ENCODE measurements at places on chromosomes 1 and 21.

DNA sequence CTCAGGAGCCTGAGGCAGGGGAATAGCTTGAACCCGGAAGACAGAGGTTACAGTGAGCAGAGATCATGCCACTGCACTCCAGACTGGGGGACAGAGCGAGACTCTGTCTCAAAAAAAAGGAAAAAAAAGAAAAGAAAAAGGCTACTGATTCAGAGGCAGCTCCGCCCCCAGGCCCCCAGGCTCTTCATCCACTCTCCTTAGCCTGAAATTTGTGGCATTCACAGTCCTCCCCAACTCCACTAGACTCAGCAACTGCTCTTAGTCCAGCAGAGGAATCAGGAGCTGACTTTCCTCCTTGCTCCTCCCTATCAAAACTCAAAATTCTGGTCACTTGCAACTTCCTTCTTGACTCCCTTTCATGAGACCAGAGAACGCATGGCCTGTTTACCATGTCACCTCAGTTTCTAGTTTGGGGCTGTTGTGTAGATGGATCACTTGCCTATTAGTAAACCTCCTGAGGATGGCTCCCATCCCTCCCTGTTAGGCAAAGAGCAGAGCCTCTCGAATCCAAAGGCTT lies 27.1 kb downstream of the PCAT6 start:
- no peak for DNase-seq

DNA sequence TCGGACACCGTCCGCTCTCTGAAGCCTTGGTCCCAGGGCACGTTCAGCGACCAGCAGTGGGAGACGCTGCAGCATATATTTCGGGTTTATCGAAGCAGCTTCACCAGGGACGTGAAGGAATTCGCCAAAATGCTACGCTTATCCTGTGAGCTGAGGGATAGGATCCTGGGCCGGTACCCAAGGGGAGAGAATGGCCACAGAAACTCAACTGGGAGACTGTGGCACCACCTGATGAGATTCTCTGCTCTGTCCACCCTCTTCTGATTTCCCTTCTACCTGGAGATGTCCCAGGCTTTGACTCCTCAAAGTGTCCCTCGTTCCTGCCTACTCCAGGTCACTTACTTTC lies 855 bp downstream of the CD1D start:
- no peak for DNase-seq

GRCh38 chr21:35563885-35564451 lies 496.4 kb downstream of the SETD4 start:
- peak; percentile 99 for DNase-seq

DNA sequence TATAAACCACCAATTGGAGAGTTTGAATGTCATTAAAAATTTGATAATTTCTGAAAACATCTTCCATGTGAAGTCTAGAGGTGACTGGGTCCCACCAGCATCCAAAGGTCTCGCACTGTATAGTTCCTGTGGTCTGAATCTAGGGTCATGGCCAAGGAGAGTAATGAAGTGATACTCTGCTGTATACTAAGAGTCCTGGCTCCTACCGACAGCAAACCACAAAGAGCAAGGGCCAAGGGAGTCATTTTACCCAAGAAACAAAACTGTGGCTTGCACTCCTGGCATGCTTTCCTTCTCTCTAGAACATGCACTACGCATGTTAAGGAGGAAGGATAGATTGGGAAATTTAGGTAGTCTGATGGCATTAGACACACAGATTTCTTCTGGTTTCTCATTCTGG lies 115.6 kb downstream of the BRINP2 start:
- DNase-seq = peak; percentile 83

- DNase-seq = no peak
These were observed 177.6 kb downstream of the MIS18A start for GRCh38 chr21:32101277-32101676.

GRCh38 chr1:67308136-67308535 lies 463 bp downstream of the IL12RB2 start:
- no peak for DNase-seq

DNA sequence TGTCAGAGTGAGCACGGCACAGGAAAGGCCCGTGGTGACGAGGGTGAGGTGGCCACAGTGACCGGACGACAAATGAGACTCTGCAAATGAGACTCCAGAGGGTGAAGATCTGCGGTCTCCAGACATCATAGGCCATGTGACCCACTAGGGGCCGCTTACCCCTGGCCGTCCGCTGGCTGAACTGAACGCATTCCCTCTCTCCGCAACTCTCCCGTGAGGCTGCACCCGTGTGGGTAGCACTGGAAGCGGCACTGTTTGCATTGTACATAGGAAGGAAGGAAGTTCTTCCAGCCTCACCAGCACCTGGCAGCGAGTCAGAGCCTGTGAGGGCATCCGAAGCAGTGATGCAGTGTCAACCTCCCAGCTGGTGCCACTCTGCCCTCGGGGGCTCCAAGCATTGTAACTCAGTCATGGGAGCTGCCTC lies 23.6 kb upstream of the SPSB1 start:
- no peak for DNase-seq

GRCh38 chr1:176735201-176735600 lies 272.2 kb downstream of the PAPPA2 start:
- DNase-seq = no peak

- peak; percentile 54 for DNase-seq
These were observed 836 bp downstream of the OLFML3 start for GRCh38 chr1:113980110-113980509.

- peak; percentile 98 for DNase-seq
These were observed 101.7 kb downstream of the BCAR3 start for GRCh38 chr1:93579891-93580290.

- DNase-seq = peak; percentile 99
These were observed at the start of gene GADD45A for GRCh38 chr1:67685067-67685557. Gene GADD45A (plus strand): TSS chr1:67685201. CDS start chr1:67685495, 294 bp downstream.

DNA sequence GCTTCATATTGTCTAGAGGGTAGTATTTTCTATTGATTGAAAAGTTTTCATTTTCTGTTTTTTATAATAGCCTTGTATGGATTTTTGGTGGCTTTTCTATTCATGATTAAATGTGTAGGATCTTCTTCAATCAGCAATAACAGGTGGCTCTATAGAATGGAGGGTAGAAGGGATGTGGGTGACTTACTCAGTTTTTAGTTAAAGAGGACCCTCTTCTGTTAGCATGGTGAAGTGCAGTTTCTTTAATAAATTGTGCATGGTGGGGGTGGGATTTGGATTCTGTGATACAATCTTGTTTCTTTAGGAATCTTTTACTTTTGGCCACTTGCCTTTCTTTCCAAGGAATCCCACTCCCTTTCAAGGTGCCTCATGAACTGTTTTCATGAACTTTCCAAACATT lies 64.7 kb downstream of the SLC35A3 start:
- peak; percentile 47 for DNase-seq

GRCh38 chr1:197924516-197925123 lies 7.4 kb downstream of the LHX9 start:
- peak; percentile 66 for DNase-seq

DNA sequence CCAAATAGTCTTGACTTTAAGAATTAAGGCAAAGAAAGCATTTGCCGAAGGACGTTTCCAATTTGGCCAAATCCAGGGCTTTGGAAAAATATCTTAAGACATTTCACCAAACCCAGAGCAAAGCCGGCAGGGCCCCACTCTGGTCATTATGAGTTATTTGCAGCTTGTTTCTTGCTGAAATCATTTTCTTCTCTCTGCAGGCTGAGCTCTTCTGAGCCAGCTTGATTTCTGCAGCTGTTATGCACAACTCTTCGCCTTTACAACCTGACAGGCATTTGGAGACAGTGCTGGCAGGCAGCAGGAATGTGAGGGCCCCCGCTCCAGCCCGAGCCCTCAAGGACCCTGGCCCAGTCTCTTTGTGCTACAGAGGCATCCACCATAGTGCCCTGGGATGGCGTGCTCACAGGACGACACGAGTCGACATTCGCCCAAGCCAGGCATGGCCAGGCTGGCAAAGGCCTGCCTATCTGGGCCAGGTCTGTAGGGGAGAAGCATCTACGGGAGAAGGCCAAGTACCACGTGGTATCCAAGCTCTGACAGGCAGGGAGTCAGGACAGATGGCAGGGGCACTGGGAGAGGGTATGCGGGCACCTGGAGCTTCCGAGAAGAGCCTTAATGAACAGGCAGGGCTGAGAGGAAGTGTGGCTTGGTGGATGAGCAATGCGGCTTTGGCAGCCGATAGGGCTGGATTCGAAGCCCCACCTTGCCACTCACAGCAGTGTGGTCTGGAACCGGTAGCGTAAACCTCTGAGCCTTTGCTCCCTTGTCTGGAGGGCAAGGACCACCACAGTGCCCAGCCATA lies 32.3 kb downstream of the SYF2 start:
- no peak for DNase-seq

DNA sequence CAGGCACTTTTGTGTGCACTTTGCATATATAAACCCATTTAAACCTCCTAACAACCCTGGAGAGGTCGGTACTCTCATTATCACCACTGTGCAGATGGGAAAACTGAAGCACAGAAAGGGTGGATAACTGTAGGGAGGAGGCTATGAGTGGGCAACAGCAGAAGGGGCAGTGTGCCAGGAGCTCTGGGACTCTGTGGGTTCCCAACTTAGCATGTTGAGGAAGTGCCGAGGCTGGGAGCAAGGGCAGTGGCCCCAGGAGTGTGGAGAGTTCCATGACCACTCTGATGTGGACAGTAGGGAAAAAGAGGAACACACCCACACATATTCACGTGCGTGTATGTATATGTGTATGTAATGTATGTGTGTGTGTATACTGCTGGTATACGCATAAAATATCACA lies 25.7 kb upstream of the KCNC4 start:
- DNase-seq = no peak

- DNase-seq = no peak
These were observed 25.3 kb upstream of the SIPA1L2 start for GRCh38 chr1:232655028-232655745.

- no peak for DNase-seq
These were observed 57.3 kb downstream of the ACBD3 start for GRCh38 chr1:226129230-226129629.

DNA sequence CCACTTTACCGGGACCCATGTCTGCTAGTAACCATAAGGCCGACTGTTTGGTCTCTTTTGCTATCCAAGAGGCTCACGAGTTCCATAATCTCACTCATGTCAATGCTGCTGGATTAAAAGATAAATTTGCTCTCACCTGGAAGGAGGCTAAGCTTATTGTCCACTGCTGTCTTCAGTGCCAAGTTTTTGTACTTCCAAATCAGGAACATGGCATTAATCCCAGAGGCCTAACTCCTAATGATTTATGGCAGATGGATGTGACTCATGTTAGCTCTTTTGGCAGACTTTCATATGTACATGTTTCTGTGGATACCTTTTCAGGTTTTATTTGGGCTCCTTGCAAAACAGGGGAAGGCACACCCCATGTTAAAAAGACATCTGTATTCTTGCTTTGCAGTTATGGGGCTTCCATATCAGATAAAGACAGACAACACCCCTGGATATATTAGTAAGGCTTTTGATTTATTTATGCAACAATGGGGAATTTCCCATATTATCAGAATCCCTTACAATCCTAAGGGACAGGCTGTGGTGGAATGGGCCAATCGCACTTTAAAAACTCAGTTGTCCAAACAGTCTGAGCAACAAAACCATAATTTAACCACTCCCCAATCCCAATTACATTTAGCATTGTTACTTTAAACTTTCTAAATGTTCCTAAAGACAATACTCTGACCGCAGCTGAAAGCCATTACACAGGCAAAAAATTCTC lies 162.7 kb downstream of the IER5 start:
- DNase-seq = peak; percentile 86

GRCh38 chr1:156704930-156705320 lies 458 bp downstream of the CRABP2 start:
- DNase-seq = peak; percentile 78

- no peak for DNase-seq
These were observed 353.7 kb downstream of the ADGRL2 start for GRCh38 chr1:82154219-82154970.

- no peak for DNase-seq
These were observed 38.7 kb downstream of the GPR137B start for GRCh38 chr1:236181059-236181458.

GRCh38 chr1:27301582-27302199 lies 20.3 kb upstream of the TMEM222 start:
- DNase-seq = no peak

- no peak for DNase-seq
These were observed 15.3 kb downstream of the SYF2 start for GRCh38 chr1:25217015-25217414.

GRCh38 chr1:6148497-6149241 lies 31.5 kb downstream of the CHD5 start:
- peak; percentile 8 for DNase-seq
